Stimulated activated CD8-positive, alpha-beta memory T cell treated with anti-CD3 and anti-CD28 coated beads, Interleukin-4, amount 100 ng/mL, for 1 hour (primary cell): ENCODE measurements at places on chromosomes 5 and 9.

DNA sequence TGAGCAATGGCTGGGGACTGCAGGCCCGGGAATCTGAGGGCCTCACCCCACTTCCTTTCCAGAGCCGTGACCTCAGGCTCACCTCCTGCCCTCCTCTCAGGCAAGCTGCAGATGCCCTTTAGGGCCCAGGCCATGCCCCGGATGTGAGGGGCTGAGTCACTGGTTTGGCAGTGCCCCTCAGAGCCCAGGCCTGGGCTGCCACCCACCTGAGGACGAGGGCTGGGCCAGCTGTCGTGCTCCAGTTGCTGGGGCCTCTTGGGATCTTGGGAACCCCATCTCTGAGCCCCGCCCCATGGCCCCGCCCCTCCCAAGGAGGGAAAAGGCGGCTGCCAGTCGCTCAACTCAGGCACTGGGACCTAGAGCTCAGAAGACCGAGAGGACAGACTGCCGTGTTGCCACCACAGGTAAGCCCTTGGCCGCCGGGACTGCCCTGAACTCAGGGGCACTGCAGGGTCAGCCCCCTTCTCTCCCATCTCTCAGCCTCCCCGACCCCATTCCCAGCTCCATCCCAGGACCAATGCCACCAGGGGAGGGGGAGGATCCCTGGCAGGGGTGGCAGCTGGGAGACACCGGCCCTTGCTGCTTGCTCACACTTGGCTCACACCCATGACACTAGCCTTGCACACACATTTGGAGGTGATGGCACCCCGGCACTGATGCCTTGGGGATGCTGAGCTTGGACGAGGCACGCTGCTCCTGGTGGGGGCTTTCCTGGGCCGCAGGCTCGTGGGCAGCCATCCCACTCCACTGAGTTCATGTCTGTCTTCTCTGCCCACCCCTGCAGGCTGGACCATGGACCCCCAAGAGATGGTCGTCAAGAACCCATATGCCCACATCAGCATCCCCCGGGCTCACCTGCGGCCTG lies at the start of gene CYSRT1:
CYSRT1 (plus strand) TSS at position 345 of the 865 bp plus-strand sequence; CDS start at position 793, 448 bp downstream.
- DNase-seq: no peak

- no peak for DNase-seq
Measured at GRCh38 chr5:151895660-151896030, 29.0 kb downstream of the GLRA1 start.

DNA sequence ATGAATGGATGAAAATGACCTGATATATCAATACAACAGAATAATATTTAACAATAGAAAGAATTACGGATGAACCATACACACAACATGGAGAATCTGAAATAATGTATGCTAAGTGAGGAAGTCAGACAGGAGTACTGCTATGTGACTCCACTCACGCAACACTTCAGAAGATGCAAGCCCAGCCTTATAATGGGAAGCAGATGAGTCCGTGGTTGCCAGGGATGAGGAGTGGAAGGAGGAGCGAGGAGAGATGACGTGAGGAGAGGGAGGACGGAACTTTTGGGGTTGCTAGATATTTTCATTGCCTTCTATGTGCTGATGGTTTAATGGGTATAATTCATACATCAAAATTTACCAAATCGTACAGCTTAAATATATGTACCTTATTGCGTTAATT lies 55.4 kb upstream of the ERCC6L2 start:
- no peak for DNase-seq

GRCh38 chr9:81628897-81629296 lies 60.5 kb downstream of the TLE1 start:
- no peak for DNase-seq

GRCh38 chr5:115262011-115262320 lies 711 bp downstream of the PGGT1B start:
- DNase-seq: no peak
